Dorsolateral prefrontal cortex (tissue), 122 donors: ENCODE measurements at places on chromosomes 4 and X.

DNA sequence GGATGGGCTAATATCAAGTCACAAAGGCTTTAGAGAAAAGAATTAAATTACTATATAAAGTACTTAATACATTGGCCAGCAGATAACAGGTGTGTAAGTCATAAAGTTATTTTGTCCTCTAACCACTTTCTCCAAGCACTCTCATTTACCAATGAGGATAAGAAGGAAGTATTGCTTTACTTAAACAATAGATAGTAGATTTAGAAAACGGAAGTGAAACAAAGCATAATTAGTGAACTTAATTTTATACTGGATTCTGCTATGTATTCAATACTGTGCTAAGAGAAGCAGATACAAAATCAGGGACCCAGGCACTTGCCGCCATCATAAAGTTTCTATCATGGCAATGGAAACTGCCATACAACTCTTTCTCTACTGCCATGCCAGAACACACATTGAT is 24.0 kb downstream of the AFM start:
- no peak for DNase-seq

- DNase-seq: no peak
Measured at GRCh38 chr4:121484633-121485032, 103.8 kb upstream of the QRFPR start.

- no peak for DNase-seq
Measured at GRCh38 chr4:62262676-62263075, 1062.5 kb downstream of the ADGRL3 start.

- DNase-seq: no peak
Measured at GRCh38 chr4:86977621-86978184, 42.9 kb downstream of the AFF1 start.

GRCh38 chrX:30570505-30570904 is 7.1 kb downstream of the TASL start:
- no peak for DNase-seq

DNA sequence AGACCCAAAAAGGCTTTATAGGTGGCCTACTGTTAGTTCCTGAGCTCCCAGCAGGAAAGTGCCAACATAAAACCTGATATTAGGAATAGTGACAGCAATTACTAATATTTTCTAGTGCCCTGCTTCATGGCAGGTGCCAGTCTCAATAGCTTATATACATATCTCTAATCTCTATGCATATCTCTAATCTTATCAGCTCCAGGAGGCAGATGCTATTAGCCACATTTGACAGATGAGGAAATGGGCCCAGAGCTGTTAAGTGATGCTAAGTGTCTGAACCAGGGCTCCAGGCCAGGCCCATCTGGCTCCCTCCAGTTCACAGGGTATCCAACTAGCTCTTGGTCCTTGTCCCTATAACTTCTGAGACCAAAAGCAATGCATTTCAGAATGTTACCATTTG is 142.5 kb downstream of the CHIC2 start:
- DNase-seq: no peak

- DNase-seq: no peak
Measured at GRCh38 chr4:3250438-3250955, 1.5 kb downstream of the MSANTD1 start.

DNA sequence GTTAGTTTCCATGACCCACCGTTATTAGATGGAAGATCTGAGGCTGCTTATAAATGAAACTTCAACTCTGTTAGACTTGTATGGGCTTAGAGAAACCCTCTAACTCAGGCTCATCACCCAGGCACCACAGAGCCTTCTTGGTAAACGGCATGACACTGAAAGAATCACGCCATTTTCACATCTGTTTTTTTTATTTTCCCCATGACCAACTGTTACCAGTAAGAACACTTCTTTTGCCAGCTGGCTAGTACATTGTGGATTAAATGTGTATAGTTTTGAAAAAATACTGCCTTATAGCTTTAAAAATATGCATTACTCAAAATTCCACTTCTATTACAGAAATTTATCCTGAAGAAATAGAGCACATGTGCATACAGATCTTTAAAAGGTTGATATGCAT is 48.0 kb upstream of the APELA start:
- DNase-seq: no peak
